ENCODE measurements at places on chromosomes 13 and 19. TPM values are rescaled to one million over a fixed set of nuclear protein-coding genes. Genes with fewer than 3 reads are reported as not detected.

Gene DNAAF3
- 0.27 TPM for total RNA-seq

Gene KPTN
- 12.4 TPM for total RNA-seq

Gene ZNF525
- 18.7 TPM for total RNA-seq

Gene CABP5
- not detected for total RNA-seq

Measured in CD8-positive, alpha-beta memory T cell (primary cell).